Karpas-422 (cell line): ENCODE measurements at places on chromosomes 3 and 15. TPM values are rescaled to one million over a fixed set of nuclear protein-coding genes. Genes with fewer than 3 reads are reported as not detected.

- no peak for DNase-seq
Measured at GRCh38 chr3:70127192-70127591, 127.7 kb downstream of the SAMMSON start.

GRCh38 chr3:189824629-189825312, 193.6 kb downstream of the TP63 start:
- no peak for DNase-seq

CD47 gene
- 119 and 180 TPM in 2 replicates for total RNA-seq

ISLR2 gene
- total RNA-seq: not detected in 2 replicates

IMPG2 gene
- 0.32 and 0.45 TPM in 2 replicates for total RNA-seq

RARB gene
- not detected in 2 replicates for total RNA-seq
